ENCODE measurements at places on chromosomes 13 and 19.

GRCh38 chr19:17489392-17490030 lies 19.2 kb downstream of the SLC27A1 start:
- no peak for DNase-seq

- no peak for DNase-seq
Measured at GRCh38 chr19:46913852-46914430, 53.1 kb downstream of the ARHGAP35 start.

- no peak for DNase-seq
Measured at GRCh38 chr13:25915840-25916518, 135.8 kb downstream of the SHISA2 start.

GRCh38 chr19:27736225-27736624 lies 1476.7 kb downstream of the UQCRFS1 start:
- DNase-seq: no peak

GRCh38 chr19:42420055-42420544 lies 7.1 kb downstream of the LIPE start:
- no peak for DNase-seq

DNA sequence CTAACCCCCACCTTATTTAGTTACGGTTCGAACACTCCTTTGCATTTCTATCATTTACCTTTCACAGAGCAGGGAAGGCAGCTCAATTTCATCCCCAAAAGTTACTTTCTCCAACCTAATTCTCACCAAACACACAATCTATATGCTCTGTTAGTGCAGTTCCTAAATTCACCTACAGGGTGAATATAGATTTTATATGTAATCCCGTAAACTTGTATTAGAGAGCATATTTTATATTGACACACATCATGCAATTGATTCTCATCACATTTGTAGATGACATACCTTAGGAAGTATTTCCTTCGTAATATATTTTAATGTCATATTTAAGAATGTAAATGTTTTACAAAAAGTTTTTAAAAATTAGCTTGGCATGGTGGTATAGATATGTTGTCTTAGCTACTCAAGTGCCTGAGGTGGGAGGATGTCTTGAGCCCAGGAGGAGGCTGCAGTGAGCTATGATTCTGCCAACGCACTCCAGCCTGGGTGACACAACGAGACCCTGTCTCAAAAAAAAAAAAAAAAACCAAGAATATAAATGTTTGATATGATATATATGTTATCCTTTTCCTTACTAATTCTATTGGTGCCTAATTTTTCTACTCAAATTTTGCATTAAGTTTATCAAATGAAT lies 57.3 kb upstream of the TNFRSF19 start:
- no peak for DNase-seq

- DNase-seq: no peak
Measured at GRCh38 chr19:11023016-11023415, 62.2 kb downstream of the SMARCA4 start.

- no peak for DNase-seq
Measured at GRCh38 chr19:2724148-2724557, 3.0 kb upstream of the DIRAS1 start.

Measured in non-pigmented ciliary epithelial cell (primary cell).